ENCODE measurements at places on chromosomes 6 and 20. TPM values are rescaled to one million over a fixed set of nuclear protein-coding genes. Genes with fewer than 3 reads are reported as not detected.

DNA sequence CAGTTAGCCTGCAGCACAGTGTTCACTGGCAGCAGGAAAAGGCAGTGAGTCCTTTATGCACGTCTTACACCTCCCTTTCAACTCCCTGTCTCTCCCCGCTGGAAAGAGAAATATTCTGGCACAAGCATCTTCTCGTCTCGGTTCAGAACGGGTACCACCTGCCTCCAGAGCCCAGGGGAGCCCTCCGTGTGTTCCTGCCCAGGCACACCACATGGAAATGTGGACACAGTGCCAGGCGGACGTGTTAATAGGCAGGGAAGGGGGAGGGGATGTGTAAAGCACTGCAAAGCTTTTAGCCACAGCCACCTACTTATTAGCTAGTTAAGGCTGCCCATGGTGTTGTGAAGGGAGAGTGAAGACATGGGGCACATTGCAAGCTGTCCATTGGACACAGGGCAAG is 219.7 kb downstream of the FARS2 start:
- H3K27ac ChIP-seq, result no peak overlapping the region
- H3K4me1 ChIP-seq, result peaks cover 2% of the 10 kb centered on the region
- no peaks in the 10 kb centered on the region for H3K36me3 ChIP-seq
- H3K4me3 ChIP-seq, result no peak overlapping the region
- no peak for DNase-seq
- H3K27me3 ChIP-seq, result no peaks in the 10 kb centered on the region

DNA sequence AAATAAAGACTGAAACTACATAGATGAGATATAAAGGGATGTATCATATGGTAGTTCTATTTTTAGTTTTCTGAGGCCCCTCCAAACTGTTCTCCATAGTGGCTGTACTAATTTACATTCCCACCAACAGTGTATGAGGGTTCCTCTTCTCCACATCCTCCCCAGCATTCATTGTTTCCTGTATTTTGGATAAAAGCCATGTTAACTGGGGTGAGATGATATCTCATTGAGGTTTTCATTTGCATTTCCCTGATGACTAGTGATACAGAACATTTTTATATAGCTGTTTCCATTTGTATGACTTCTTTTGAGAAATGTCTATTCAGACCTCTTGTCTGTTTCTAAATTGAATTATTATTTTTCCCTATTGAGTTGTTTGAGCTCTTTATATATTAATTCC is 229.3 kb downstream of the RFPL4B start:
- H3K4me3 ChIP-seq, result no peak overlapping the region
- no peaks in the 10 kb centered on the region for H3K4me1 ChIP-seq
- H3K36me3 ChIP-seq, result no peaks in the 10 kb centered on the region
- H3K27ac ChIP-seq, result no peak overlapping the region
- no peak for DNase-seq

FAM83D gene
- total RNA-seq, result 14.4 TPM

DNA sequence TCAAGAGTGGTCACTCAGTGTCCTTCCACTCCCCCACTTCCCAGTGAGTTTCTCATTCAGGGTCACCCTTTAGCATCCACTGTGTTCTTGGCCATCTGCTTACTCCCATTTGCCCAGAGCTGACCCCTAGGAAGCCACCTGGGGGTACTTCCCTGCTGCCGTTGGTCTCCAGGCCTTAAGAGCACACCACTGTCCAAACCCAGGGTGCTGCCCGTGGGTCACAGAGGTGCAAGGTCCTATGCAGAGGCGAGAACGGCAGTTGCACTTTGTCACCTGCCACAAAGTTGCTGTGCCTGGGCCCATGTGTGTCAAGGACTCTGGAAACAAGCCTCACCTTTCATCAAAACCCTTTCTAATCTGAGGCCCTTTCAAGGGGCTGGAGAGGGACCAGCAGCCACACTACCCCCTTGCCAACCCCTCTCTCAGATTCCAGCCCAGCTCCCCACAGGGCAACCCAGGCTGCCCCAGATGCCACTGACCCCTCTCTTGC is 191.1 kb downstream of the ZMYND8 start:
- H3K27me3 ChIP-seq, result peaks cover 4% of the 10 kb centered on the region
- no peaks in the 10 kb centered on the region for H3K36me3 ChIP-seq
- H3K27ac ChIP-seq, result no peak overlapping the region
- DNase-seq, result no peak

TCP11 gene
- not detected for total RNA-seq

CCN6 gene
- total RNA-seq, result not detected

- H3K36me3 ChIP-seq, result no peaks in the 10 kb centered on the region
- peaks cover 8% of the 10 kb centered on the region for H3K4me1 ChIP-seq
- peaks cover 17% of the 10 kb centered on the region for H3K27me3 ChIP-seq
- no peak for DNase-seq
Observed at GRCh38 chr6:39289490-39289889, 24.7 kb downstream of the KCNK17 start.

- DNase-seq, result no peak
- no peaks in the 10 kb centered on the region for H3K27me3 ChIP-seq
- H3K4me1 ChIP-seq, result peaks cover 3% of the 10 kb centered on the region
Observed at GRCh38 chr6:25301362-25301761, 22.2 kb downstream of the CARMIL1 start.

- DNase-seq, result no peak
- peaks cover 4% of the 10 kb centered on the region for H3K36me3 ChIP-seq
- H3K4me3 ChIP-seq, result no peak overlapping the region
- no peak overlapping the region for H3K27ac ChIP-seq
- no peaks in the 10 kb centered on the region for H3K4me1 ChIP-seq
Observed at GRCh38 chr20:62815066-62815991, 1.5 kb upstream of the COL9A3 start.

DNA sequence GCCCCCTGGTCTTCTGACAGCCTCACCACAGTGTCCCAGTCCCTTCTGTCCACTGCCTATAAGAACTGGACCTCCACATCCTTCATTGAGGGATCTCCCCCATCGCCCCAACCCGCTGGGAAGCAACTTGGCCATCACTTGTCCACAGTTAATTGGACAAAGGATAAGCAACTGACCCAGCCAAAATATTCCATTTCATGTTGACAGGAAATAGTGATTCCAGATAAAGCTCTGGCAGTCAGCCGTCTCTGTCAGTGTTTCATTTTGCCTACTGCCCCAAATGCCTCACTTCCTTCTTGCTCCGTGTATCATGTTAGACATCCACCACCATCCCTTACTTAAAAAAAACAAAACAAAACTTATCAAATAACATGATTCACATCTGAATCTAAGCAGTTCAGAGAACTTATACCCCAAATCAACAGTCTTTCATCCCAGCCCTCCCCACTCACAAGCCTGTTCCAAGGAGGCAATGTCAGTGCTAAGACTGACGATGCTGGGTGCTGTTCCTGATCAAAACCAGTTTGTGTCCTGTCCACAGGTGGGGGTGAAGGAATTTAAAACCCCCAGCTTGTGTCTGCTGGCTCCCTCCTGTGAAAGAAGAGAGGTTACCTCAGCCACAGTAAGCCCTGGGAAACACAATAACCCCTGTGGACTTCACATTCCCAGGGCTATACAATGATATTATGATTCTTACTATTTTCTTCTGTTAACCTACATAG is 162.5 kb downstream of the WDR27 start:
- H3K27me3 ChIP-seq, result no peaks in the 10 kb centered on the region
- DNase-seq, result no peak
- H3K4me3 ChIP-seq, result no peak overlapping the region
- H3K27ac ChIP-seq, result no peak overlapping the region
- no peaks in the 10 kb centered on the region for H3K4me1 ChIP-seq
- peaks cover 13% of the 10 kb centered on the region for H3K36me3 ChIP-seq

DNA sequence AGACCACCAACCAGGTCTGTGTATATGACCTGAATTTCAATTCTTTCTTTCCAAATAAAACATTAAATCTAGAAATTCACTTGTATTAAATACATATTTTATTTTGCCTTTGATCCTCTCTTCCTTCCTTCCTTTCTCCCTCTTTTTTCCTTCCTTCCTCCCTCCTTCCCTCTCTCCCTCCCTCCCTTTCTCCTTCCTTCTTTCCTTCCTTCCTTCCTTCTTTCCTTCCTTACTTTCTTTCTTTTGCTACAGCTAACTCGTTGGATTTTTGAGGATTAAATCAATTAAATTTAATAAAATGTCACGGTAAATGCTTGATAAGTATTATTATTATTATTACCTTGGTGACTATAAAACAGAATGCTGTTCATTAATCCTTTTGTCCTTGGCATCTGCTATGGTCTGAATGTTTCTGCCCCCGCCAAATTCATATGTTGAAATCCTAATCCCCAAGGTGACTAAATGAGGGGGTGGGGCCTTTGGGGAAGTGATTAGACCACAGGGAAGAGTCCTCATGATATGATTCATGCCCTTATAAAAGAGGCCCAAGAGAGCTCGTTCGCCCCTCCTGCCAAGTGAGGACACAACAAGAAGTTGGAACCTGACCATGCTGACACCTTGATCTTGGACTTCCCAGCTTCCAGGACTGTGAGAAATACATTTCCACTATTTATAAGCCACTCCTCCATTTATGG is 67.6 kb upstream of the BTBD3 start:
- no peak overlapping the region for H3K27ac ChIP-seq
- H3K4me3 ChIP-seq, result no peak overlapping the region
- no peaks in the 10 kb centered on the region for H3K4me1 ChIP-seq
- H3K36me3 ChIP-seq, result no peaks in the 10 kb centered on the region
- H3K27me3 ChIP-seq, result no peaks in the 10 kb centered on the region
- DNase-seq, result no peak

DNA sequence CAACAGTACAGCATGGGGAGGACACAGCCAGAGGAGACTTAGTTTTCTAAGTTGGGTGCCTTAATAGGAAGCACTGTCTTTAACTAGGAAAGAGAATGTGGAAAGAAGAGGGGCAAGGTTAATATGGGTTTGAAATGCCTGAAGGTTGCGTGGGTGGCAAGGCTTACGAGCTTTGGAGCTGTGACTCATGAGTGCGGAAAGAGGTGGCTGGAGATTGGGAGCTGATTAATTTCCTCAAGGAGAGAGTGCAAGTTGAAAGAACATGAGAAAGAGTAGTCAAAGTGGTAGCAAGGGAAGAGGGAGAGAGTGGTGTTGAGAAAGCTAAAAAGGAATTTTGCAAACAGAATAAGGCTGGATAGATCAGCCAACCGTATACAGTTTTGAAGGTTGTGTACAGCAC is 315.1 kb upstream of the PRND start:
- no peak overlapping the region for H3K27ac ChIP-seq
- H3K4me3 ChIP-seq, result no peak overlapping the region
- H3K36me3 ChIP-seq, result no peaks in the 10 kb centered on the region
- no peaks in the 10 kb centered on the region for H3K4me1 ChIP-seq
- H3K27me3 ChIP-seq, result peaks cover 7% of the 10 kb centered on the region
- DNase-seq, result no peak

DNA sequence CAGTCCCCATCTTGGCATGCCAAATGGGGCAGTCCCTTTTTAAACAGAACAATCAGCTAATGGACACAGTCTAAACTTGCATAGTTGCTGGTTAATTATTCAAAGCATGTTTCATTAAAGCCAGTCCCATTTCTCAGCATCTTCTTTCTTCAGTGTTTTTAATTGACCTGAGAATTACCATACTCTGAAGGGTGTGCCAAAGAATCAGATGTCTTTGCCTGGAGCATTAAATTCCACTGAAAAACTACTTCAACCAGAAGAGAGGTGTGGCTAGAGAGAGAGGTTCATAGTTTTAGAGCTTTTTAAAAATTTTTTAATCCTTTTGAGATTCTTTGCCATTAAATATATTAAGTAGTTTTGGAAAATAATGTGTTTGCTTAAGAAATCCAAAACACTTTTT is 37.9 kb downstream of the SLC24A3 start:
- no peaks in the 10 kb centered on the region for H3K36me3 ChIP-seq
- H3K27ac ChIP-seq, result no peak overlapping the region
- no peak for DNase-seq
- peaks cover 2% of the 10 kb centered on the region for H3K27me3 ChIP-seq

CNBD2 gene
- 7.1 TPM for total RNA-seq

GABRR1 gene
- total RNA-seq, result not detected

GRCh38 chr6:94196891-94197290 is 777.5 kb upstream of the EPHA7 start:
- H3K36me3 ChIP-seq, result no peaks in the 10 kb centered on the region
- no peaks in the 10 kb centered on the region for H3K4me1 ChIP-seq
- no peak overlapping the region for H3K27ac ChIP-seq
- H3K27me3 ChIP-seq, result no peaks in the 10 kb centered on the region
- H3K4me3 ChIP-seq, result no peak overlapping the region

CLPSL1 gene
- total RNA-seq, result not detected

GRCh38 chr20:15986690-15987089 is 586.6 kb downstream of the KIF16B start:
- H3K4me1 ChIP-seq, result no peaks in the 10 kb centered on the region
- H3K4me3 ChIP-seq, result no peak overlapping the region
- H3K27me3 ChIP-seq, result no peaks in the 10 kb centered on the region
- H3K27ac ChIP-seq, result no peak overlapping the region

DNA sequence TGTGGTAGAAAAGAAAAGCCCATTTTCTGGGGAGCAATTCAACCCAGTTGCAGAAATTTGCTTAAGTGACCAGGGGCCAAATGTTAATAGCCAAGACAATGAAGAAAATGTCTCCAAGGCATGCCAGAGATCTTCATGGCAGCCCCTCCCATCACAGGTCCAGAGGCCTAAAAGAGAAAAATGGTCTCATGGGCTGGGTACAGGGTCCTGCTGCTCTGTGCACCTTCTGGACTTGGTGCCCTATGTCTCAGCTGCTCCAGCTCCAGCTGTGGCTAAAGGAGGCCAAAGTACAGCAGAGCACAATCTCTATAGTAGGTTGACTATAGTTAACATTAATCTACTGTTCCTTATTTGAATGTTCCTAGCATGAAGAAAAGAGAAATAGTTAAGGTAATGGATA is 44.7 kb downstream of the FRK start:
- no peak for DNase-seq
- H3K27ac ChIP-seq, result no peak overlapping the region
- H3K4me3 ChIP-seq, result no peak overlapping the region
- H3K36me3 ChIP-seq, result no peaks in the 10 kb centered on the region
- H3K27me3 ChIP-seq, result peaks cover 44% of the 10 kb centered on the region

SLC13A3 gene
- total RNA-seq, result 0.30 TPM

GRCh38 chr6:67639161-67639560 is 995.9 kb upstream of the ADGRB3 start:
- H3K27ac ChIP-seq, result no peak overlapping the region
- H3K27me3 ChIP-seq, result no peaks in the 10 kb centered on the region
- H3K4me3 ChIP-seq, result no peak overlapping the region
- H3K36me3 ChIP-seq, result no peaks in the 10 kb centered on the region
- H3K4me1 ChIP-seq, result no peaks in the 10 kb centered on the region

- H3K27me3 ChIP-seq, result no peaks in the 10 kb centered on the region
- H3K36me3 ChIP-seq, result no peaks in the 10 kb centered on the region
- H3K4me1 ChIP-seq, result no peaks in the 10 kb centered on the region
- H3K4me3 ChIP-seq, result no peak overlapping the region
- no peak overlapping the region for H3K27ac ChIP-seq
Observed at GRCh38 chr6:51299621-51300380, 481.1 kb downstream of the TFAP2B start.

- H3K27me3 ChIP-seq, result no peaks in the 10 kb centered on the region
- peaks cover 2% of the 10 kb centered on the region for H3K4me1 ChIP-seq
- H3K4me3 ChIP-seq, result no peak overlapping the region
- H3K27ac ChIP-seq, result no peak overlapping the region
Observed at GRCh38 chr6:149615805-149616204, 32.7 kb downstream of the KATNA1 start.

- no peak overlapping the region for H3K27ac ChIP-seq
- no peak for DNase-seq
- H3K4me1 ChIP-seq, result no peaks in the 10 kb centered on the region
- H3K4me3 ChIP-seq, result no peak overlapping the region
- no peaks in the 10 kb centered on the region for H3K36me3 ChIP-seq
- H3K27me3 ChIP-seq, result no peaks in the 10 kb centered on the region
Observed at GRCh38 chr6:86535100-86535499, 402.2 kb upstream of the HTR1E start.
